HS-5 (cell line): ENCODE measurements at places on chromosomes 2 and 18.

DNA sequence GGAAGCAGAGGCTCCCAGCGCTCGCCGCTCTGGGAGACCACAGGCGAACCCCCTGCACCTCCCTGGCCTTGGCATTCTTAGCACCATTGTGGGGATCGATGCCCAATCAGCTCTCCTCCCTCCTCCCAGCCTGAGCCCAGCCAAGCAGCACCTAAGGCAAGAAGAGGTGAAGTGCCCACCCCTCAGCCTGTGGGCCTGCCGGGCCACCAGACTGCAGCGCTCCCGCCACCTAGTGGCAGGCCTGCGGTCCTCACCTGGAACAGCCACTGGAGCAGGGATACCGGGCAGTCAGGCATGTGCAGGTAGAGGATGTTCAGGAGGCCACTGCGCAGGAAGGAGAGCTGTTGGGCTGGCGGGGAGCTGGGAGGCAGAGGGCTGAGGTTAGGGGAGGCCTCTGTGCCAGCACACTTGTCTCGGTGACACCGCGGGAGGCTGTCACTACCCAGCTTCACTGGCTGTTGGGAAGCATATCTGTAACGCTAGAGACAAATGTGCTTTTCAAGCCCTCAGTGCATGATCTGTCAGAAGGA lies 35.2 kb downstream of the FAM178B start:
- peak; percentile 14 for DNase-seq

DNA sequence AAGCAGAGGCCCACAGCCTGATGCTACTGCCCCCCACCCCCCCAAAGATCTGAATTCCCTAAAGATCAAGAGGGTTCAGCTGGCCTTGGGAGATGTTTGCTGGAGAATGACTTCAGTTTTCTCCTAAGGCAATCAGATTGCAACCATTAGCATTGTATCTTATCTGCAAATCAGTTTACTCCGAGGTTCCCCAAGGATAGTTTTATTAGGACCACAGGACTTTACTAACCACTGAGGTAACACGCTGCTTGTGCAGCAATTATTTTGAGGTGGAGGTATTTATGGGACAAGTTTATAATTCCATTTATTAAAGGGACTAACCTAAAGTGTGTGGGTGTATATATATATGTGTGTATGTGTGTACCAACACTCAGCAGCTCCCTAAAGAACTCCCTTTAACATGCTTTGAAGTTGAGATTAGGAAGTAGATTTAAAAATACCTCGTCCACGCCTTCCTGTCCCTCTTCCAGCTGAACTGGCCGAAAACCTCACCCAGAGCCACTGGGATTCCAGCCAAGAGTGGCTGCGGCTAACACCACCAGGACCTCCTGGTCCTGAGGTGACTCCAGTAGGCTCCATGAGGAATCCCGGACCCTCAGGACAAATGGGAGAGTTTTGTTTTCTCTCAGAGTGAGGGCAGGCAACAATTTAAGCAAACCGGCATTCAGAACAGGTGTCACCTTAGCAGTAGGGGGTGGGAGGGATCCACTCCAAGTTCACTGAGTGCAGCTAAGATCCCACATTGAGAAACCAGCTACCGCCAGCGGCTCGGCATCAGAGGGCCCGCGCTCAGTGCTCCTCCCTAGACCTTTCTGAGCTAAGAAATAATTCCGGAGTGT lies 3.0 kb upstream of the DLX1 start:
- no peak for DNase-seq

GRCh38 chr2:196640031-196640548 lies 575 bp downstream of the CCDC150 start:
- DNase-seq, result no peak

DNA sequence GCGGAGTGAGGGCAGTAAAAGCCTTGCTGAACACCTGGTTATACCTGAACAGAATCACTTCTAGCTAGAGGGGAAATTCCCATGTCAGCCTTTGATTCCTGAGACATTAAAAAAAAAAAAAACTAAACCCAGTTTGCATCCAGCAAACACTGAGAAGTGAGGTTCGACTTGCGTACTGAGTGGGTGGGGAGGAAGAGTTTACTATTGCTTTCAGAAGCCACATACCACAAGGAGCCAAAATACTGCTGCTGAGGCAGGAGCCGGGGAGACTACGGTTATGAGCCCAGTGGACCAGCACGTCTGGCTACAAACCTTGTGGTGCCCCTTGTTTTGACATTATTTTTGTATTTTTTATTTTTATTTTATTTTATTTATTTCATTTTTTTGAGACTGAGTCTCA lies 2.7 kb downstream of the COLEC11 start:
- DNase-seq, result no peak

DNA sequence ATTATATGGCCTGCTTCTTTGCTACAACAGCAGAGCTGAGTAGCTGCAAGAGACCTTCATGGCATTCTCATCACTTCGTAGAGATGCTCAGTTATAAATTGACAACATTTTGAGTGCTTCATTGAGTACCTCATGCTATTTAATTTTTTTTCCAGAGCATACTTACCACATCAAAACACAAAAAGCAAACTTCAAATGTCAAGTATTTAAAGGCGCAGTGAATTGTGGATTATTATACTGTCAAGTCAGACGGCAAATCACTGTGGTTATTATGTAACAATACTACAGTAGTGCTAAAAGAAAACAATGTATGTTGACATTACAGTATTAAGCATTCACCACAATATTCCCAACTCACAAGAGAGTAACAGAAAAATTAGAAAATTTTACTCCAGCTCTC lies 12.5 kb downstream of the ZC3H8 start:
- no peak for DNase-seq

- no peak for DNase-seq
Observed at GRCh38 chr18:35397976-35398375, 20.8 kb upstream of the ZNF396 start.

- no peak for DNase-seq
Observed at GRCh38 chr2:27021253-27022049, 11.3 kb upstream of the TMEM214 start.

DNA sequence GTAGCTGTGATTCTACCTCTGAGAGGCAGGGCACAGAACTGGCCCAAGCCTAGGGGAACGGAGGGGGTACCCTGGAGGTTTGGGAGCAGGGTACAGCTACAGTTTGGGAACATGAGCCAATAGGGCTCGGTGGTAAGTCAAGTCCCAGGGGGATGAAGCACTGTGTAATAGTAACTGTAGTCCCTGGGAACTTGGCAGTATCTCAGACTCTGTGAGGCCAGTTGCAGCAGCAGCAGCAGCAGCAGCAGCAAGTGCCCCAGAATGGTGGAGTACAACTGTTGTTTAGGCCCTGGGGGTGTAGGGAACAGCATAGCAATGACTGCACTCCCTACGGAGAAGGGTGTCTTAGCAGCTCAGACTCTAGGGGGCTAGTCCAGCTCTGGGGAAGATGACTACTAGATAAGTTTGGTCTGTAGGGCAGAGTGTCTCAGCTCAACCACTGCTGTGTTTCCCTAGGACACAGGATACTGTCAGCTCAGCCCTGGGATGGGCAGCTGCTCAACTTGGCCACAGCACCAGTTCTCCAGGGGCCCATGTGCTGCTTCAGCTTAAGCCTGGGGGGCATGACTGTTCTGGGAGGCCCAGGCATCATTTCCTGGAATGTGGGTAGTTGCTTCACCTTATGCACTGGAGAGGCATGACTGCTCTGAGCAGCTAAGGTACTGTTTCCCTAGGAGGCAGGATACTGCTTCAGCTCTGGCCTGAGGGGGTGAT lies 20.5 kb downstream of the CARF start:
- peak; percentile 53 for DNase-seq

DNA sequence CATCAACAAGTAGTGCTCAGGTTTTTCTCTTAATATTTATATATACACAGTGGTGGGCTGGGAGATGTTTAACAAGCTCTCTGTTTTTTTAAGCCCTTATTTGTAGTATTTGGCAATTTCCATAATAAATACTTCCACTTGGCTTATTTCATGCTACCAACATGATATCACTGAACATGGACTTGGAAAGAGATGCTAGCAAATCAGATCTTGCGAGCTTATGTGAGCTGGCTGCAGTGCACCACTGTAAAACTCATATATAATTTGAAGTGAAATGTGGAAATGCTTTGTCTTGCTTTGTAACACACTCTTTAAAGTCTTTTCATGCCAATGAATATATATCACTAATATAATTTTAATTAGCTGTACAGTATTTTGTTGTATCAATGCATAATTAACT lies 155.7 kb downstream of the ALK start:
- no peak for DNase-seq

- DNase-seq, result no peak
Observed at GRCh38 chr2:230226051-230226551, 565 bp downstream of the SP140 start.

GRCh38 chr18:58195278-58195765 lies 151.3 kb downstream of the NEDD4L start:
- no peak for DNase-seq

DNA sequence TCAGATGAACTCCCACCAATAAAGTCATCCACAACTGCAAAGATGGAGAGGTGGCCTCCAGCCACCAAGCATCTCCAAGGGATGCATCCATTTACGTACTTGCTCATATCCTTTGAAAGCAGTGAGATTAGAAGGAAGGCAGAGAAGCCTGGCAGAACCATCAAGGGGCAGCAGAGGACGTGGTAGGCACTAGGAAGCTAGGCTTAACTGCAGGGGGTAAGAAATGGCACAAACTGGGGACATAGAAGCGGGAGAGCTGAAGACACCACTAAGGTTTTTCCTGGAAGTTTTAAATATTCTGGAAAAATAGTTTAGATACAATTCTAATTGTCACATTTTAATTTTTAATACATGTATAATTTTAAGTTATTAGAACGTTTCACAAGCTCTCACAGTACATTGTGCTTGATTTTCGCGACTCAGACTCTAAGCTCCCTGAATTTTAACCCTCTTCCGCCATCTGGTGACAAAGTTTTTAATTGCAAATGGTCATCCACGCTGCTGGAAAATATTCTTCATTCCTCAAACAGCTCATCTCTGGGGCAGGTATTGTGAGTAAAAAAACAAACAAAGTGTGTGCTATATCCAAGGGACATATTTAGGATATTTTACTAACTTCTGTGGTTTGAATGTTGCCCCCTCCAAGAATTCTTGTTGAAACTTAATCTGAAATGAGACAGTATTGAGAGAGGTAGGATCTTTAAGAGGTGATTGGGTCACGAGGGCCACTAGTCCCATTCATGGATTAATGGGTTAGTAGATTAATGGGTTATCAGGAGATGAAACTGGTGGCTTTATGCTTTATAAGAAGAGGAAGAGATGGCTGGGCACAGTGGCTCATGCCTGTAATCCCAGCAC lies 1.6 kb upstream of the PSTPIP2 start:
- no peak for DNase-seq

DNA sequence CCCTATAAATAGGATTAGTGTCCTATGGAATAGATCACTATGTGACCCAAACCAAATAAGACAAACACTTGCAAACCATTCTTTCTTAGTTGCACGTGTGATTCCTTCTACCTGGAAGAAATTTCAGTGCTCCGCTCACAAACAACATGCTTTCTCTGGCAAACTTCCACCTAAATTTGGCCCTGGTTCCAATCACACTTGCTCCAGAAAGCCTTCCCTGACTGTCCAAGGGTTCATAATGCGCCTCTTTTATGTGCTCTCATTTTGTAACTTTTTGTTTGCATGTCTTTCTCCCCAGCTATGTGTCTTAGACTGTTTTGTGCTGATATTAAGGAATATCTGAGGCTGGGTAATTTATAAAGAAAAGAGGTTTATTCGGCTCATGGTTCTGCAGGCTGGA lies 69.8 kb downstream of the GRB14 start:
- no peak for DNase-seq

DNA sequence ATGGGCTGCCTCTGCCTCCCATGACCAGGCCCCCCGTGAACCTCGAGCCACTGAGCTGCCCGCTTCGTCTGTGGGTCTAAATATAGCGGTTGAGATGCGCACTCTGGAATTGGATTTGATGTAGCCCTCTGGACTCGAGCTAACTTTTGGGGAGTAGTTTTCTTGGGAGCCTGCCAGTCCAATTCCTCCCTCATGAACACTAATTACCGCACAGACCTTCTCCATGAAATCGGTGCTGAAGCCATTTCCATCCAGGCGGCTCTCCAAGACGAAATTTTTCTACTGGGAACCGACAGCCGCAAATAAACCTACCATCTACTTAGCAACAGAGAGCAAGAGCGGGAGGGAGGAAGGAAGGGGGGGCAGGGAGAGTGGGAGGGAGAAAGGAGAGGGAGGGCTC lies 63.6 kb downstream of the CELF4 start:
- no peak for DNase-seq

DNA sequence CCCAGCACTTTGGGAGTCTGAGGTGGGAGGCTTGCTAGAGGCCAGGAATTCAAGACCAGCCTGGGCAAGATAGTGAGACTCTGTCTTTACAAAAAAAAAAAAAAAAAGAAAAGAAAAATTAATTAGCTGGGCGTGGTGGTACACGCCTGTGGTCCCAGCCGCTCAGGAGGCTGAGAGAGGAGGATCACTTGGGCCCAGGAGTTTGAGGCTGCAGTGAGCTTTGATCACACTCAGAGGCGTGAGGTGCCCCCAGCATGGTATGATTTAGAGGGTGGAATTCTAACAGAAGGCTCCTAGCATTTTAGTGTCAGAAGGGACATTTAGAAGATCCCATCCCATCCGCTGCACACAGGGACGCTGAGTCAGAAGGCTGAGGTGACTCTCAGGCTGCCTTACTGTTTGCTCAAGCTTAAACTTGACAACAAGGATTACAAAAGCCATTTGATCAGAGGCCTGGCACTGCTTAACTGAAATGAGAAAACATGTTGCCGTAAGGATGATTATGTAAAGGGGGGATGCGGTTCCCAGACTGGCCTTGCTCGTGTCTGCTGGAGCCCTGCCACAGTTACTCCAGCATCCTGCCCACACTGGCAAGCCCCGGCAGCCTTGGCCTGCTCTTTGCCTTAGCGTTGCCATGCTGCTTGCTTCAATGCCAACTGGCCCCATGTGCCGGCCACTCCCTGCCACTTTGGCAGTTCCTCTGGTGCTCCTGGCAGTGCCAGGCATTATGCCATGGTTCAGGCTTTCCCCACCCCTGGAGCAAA lies 45.6 kb upstream of the SLC1A4 start:
- no peak for DNase-seq

- DNase-seq, result no peak
Observed at GRCh38 chr2:174764280-174765255, at the start of gene CHRNA1. CHRNA1 (minus strand) TSS chr2:174764472; CDS start chr2:174764394, 78 bp downstream.

GRCh38 chr18:58335223-58335622 lies 291.2 kb downstream of the NEDD4L start:
- DNase-seq, result no peak

- no peak for DNase-seq
Observed at GRCh38 chr2:78293768-78294167, 731.7 kb upstream of the REG3G start.

- no peak for DNase-seq
Observed at GRCh38 chr18:55283309-55283708, 304.7 kb downstream of the TCF4 start.

DNA sequence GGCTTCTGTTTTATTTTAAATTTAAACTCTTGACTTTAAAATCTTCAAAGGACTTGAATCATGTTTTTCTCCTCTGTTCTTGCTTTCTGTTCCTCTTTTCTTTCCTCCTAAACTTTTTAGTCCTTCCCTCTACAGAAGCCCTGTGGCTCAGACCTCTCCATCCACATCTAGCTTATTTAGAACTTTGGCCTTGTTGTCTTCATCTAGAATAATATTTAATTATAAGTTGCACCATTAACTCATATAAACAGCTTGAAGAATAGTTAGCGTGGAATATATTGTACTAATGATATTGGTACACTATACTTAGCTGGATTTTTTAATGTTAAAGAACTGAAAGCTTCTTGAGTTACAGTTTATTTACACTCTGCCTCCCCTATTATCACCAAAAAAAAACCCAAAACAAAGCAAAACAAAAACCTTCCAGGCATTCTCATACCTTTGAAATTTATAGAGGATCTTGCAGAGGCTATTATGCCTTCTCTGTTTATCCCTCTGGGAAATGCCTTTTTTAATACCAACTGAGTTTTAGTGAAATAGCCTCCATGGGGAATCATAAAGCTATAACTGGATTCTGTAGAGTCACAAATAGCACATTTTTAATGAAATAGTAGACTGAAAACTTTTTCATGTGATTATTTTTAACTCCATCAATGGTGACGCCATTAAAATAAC lies 9.2 kb upstream of the CCDC141 start:
- DNase-seq, result no peak
